Activated naive CD4-positive, alpha-beta T cell treated with anti-CD3 and anti-CD28 coated beads for 36 hours (primary cell): ENCODE measurements at places on chromosomes 11 and 22. TPM values are rescaled to one million over a fixed set of nuclear protein-coding genes. Genes with fewer than 3 reads are reported as not detected.

The TPBGL gene
- not detected for total RNA-seq

The MOV10L1 gene
- total RNA-seq = not detected

The DBX1 gene
- not detected for total RNA-seq

The FGF4 gene
- total RNA-seq = not detected

The WNT7B gene
- not detected for total RNA-seq

The MS4A4E gene
- not detected for total RNA-seq

The HSPB2 gene
- total RNA-seq = not detected

The EXPH5 gene
- total RNA-seq = 2.9 TPM

The KCNJ5 gene
- total RNA-seq = not detected

The POLR2L gene
- 68.2 TPM for total RNA-seq

The LIF gene
- total RNA-seq = 115 TPM

The MMP10 gene
- not detected for total RNA-seq

- H3K4me1 ChIP-seq = peaks cover 15% of the 10 kb centered on the region
- H3K4me3 ChIP-seq = no peak overlapping the region
- no peaks in the 10 kb centered on the region for H3K27me3 ChIP-seq
- peaks cover 41% of the 10 kb centered on the region for H3K36me3 ChIP-seq
- H3K27ac ChIP-seq = no peak overlapping the region
Observed at GRCh38 chr11:128767591-128768001, 73.7 kb downstream of the FLI1 start.

DNA sequence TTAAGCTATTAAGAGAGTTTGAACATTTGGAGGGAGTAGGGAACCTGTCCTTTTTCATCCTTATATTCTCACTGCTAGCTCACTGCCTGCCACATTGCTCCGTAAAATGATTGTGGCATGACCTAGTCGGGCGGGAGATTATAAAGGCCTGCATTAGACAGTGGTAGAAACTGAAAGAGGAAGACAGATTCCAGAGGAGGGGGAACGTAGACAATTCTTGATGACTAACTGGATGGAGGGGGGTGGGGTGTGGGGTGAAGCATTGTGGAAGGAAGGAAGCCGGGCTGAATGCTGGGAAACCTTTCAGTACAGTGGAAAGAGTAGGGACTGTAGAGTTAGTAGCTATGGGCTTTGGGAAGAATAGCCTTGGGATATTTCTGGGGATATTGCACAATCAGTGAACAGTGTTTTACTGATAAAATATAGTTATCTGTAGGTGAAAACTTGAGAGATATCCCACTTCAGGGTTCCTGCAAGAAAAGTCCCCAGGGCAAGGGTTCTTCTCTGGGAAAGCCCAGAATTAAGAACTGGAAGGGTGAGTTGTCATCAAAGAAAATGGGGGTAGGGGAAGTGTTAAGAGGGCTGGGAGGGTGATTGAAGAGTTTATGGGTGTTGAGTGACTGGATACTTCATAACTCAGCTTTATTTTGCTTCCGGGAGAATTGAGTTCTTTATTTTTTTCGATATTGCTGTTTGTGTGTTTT, 2.1 kb downstream of the MED15 start:
- peaks cover 14% of the 10 kb centered on the region for H3K36me3 ChIP-seq
- peak; percentile 87 for DNase-seq
- H3K4me3 ChIP-seq = peak overlapping the region; percentile 98
- peak overlapping the region; percentile 98 for H3K27ac ChIP-seq
- no peaks in the 10 kb centered on the region for H3K27me3 ChIP-seq
- H3K4me1 ChIP-seq = peaks cover 58% of the 10 kb centered on the region

DNA sequence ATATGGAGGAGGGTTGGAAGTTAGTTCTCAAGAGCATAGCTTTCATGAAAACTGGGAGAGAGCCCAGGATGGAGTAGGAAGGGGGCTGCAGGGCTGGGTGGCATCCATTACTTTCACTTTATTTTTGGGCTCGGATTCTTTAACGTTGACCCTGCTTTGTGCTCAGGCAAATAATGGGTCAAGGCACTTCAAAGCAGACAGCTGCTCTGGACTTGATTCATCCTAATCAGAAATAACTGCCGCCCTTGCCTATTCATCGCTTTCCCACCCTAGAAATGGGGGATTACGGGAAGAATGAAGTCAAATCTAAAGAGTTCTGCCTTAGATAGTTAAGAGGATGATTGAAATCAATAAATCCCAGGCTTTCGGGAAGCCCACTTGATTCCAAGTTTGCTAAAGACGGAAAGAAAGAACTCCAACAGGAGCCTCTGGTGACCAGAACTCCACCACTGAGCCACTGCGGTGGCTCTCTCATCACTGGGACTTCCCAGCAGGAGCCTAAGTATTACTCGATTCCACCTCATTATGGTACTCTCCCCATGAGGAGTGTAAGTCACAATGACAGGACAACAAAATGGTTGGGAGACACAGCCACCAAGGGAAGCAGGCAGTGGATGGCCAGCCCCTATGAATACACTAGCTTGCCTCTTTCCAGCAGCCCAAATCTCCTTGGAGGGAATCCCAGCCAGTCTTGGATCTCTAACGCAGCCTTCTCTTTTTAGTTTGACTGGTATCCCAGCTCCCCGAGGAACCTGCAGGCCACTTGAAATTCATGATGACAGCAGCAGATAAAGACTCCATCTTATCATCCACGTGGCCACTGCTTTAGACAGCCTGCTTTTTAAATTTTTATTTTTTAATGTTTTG, 815.5 kb downstream of the NTM start:
- no peak overlapping the region for H3K27ac ChIP-seq
- H3K36me3 ChIP-seq = no peaks in the 10 kb centered on the region
- peaks cover 8% of the 10 kb centered on the region for H3K27me3 ChIP-seq
- DNase-seq = no peak

GRCh38 chr11:121958971-121959325, 157.1 kb downstream of the BLID start:
- H3K27ac ChIP-seq = no peak overlapping the region
- peaks cover 6% of the 10 kb centered on the region for H3K27me3 ChIP-seq
- DNase-seq = no peak
- no peaks in the 10 kb centered on the region for H3K36me3 ChIP-seq
- H3K4me1 ChIP-seq = no peaks in the 10 kb centered on the region

GRCh38 chr11:46498179-46498578, 95.6 kb downstream of the AMBRA1 start:
- H3K36me3 ChIP-seq = peaks cover 5% of the 10 kb centered on the region
- no peak for DNase-seq
- H3K4me1 ChIP-seq = peaks cover 3% of the 10 kb centered on the region
- H3K27me3 ChIP-seq = no peaks in the 10 kb centered on the region

DNA sequence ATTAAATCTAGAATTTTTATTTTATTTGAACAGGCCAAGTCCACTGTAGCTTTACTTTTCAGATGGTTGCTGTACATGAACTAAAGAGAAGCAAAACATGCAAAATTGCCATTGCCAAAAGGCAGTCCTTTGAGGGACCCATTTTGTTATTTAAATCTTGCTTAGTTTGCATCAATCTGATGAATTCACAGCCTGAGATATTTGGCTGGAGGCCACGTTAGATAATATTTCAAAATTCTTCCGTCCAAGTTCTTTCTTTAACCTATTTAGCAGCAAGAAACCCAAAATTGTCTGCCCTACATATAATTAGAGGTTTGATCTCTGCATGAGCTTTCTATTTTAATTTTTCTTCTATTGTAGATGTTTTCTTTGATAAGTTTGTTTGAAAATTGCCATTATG, 1706.9 kb upstream of the RAG2 start:
- H3K4me1 ChIP-seq = no peaks in the 10 kb centered on the region
- no peak overlapping the region for H3K27ac ChIP-seq
- H3K27me3 ChIP-seq = no peaks in the 10 kb centered on the region
- no peaks in the 10 kb centered on the region for H3K36me3 ChIP-seq
- DNase-seq = no peak

DNA sequence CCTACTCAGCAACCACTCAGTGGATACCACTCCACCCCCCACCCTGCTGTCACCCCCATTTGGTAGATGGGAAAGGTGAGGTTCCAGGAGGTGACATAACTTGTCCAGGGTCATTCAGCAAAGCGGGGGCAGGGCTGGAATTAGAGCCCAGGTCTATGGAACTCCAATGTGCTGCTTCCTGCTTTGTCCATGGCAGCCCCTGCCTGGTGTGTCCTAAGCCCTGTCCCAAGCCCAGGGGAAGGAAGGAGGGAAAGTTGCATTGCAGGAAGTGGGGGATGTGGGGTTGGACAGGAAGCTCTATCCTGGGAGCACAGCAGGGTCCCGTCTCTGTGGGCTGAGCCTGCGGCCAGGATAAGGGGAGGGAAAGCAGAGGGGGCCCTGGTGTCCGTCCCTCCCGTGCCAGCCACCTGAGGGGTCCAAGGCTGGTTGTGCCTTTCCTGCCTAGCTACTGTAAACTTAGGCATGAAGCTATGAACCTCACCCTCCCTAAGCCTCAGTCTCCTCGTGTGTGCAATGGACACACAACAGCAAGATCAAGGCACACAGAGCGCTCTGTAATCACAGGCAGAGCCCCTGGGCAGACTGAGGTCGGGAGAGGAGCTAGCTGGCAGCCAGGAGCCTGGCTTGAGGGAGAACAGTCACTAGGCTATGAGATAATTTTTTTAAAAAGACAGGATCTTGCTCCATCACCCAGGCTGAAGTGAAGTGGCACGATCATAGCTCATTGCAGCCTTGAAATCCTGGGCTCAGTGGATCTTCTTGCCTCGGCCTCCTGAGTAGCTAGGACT, 12.9 kb downstream of the GAL3ST1 start:
- H3K27me3 ChIP-seq = no peaks in the 10 kb centered on the region
- no peaks in the 10 kb centered on the region for H3K4me1 ChIP-seq
- no peak overlapping the region for H3K4me3 ChIP-seq
- no peaks in the 10 kb centered on the region for H3K36me3 ChIP-seq
- no peak overlapping the region for H3K27ac ChIP-seq

GRCh38 chr11:13448876-13449275, 14.1 kb downstream of the BTBD10 start:
- no peak for DNase-seq
- H3K27me3 ChIP-seq = no peaks in the 10 kb centered on the region
- peaks cover 14% of the 10 kb centered on the region for H3K36me3 ChIP-seq
- H3K4me1 ChIP-seq = peaks cover 36% of the 10 kb centered on the region

DNA sequence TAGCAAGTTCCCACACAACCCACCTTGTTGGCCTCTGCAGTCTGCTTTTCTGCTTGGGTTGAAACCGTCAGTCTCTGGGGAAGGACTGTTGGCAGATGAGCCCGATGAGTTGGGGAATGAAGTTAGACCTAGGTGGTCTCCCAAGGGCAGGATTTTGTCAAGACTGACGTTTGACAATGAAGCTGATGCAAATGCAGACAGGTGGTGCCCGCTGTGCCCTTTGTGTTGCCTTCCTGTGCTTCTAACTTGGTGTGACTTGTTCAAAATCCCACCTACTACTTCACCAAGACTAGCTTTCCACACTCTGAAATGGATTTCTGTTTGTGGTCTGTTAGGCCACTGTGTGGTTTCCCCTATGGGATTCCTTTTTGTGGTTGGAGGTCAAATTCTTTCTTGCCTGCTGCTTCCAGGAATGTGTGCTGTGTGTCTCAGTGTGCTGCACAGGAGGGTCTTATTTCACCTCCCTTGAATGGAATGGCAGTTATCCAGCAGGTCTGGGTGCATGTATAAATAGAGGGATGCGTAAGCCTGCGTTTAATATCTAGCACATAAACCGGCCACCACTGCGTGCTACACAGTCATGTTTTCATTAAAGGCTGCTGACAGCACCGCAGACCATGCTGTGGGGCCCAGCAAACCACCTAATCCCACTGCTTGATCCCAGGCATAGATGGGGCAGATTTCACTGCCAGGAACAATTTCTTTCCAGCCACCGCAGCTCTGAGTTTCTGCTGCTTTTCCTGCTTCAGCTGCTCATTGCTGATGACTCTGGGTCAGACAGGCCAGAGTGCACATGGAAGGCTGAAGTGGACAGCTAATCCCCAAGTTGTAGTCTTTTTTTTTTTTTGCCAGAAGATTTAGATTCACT, 44.8 kb downstream of the ADAMTS8 start:
- DNase-seq = no peak
- H3K36me3 ChIP-seq = no peaks in the 10 kb centered on the region
- no peak overlapping the region for H3K27ac ChIP-seq
- H3K4me3 ChIP-seq = no peak overlapping the region
- no peaks in the 10 kb centered on the region for H3K27me3 ChIP-seq

DNA sequence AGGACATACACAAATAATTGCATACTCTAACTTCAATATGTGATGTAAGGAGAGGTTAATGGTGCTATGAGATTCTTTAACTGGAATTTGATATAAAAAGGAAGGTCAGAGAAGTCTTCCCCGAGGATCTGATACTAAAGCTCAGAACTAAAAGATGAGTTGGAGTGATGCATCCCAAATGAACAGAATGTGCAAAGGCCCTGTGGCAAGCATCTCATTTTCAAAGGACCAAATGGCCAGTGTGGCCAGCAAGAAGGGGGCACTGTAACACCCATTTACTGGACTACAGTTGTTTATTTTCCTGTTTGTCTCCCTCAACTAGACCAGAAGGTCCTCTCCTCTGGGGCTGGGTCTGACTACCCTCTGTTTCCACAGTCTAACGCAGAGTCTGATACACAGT, 114.9 kb upstream of the ASPHD2 start:
- H3K36me3 ChIP-seq = no peaks in the 10 kb centered on the region
- no peak overlapping the region for H3K27ac ChIP-seq

DNA sequence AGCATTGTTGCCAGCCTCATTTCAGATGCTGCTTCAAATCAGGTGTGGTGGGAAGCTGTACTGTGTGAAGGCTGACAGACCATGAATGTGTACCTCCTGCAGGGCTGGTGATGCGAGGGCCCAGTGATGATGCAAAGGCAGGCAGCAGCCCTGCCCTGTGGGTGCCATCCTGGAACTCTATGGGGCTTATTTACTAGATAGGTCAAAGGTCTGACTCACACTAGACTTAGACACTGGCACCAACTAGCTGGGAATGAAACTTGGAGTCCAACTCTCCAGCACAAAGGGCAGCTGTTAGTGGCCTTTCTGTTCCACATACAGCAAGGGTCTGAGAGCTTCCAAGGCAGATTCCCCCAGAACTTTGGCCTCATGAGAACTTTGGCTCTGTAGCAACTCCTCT, 138.4 kb downstream of the TTC17 start:
- peaks cover 3% of the 10 kb centered on the region for H3K27me3 ChIP-seq
- H3K36me3 ChIP-seq = peaks cover 15% of the 10 kb centered on the region
- H3K4me1 ChIP-seq = peaks cover 3% of the 10 kb centered on the region
- H3K27ac ChIP-seq = no peak overlapping the region
- DNase-seq = no peak

- no peak for DNase-seq
- no peaks in the 10 kb centered on the region for H3K36me3 ChIP-seq
- H3K4me3 ChIP-seq = no peak overlapping the region
- no peak overlapping the region for H3K27ac ChIP-seq
- H3K4me1 ChIP-seq = no peaks in the 10 kb centered on the region
Observed at GRCh38 chr11:86722748-86723147, 50.3 kb upstream of the ME3 start.

GRCh38 chr22:25130462-25130861, 69.2 kb upstream of the CRYBB3 start:
- no peaks in the 10 kb centered on the region for H3K36me3 ChIP-seq
- H3K4me1 ChIP-seq = no peaks in the 10 kb centered on the region
- H3K27me3 ChIP-seq = no peaks in the 10 kb centered on the region
- no peak overlapping the region for H3K27ac ChIP-seq
- H3K4me3 ChIP-seq = no peak overlapping the region
